ENCODE measurements at places on chromosomes 6 and 20.
A peak's percentile ranks its signal among the peaks of the same experiment; 100 is the strongest.

- no peak for DNase-seq
These were observed 470.6 kb upstream of the AGPAT4 start for GRCh38 chr6:161744211-161745067.

- DNase-seq = peak; percentile 36
These were observed 7.0 kb downstream of the DYNLRB1 start for GRCh38 chr20:34522969-34523871.

DNA sequence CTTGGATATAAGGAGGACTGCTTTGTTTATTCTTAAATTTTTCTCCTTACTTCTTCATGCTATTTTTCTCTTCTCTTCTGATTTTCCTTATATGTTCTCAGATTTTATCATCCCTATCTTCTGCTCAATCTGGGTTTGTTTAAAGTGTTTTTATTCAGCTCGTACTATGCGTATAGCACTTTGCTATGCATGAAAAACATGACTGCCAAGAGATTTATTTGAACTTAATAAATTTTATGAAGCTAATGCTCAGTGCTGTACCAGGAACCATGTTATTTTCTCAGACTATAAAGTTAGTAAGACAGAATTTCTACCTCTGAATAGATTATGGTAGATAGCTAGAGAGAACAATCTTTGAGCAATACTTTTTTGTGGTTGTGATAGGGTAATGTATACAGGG is 305.9 kb downstream of the LAMA2 start:
- no peak for DNase-seq

GRCh38 chr6:87702589-87702945 is 534 bp upstream of the AKIRIN2 start:
- DNase-seq = no peak

GRCh38 chr20:51791626-51792025 is 10.7 kb downstream of the SALL4 start:
- no peak for DNase-seq

DNA sequence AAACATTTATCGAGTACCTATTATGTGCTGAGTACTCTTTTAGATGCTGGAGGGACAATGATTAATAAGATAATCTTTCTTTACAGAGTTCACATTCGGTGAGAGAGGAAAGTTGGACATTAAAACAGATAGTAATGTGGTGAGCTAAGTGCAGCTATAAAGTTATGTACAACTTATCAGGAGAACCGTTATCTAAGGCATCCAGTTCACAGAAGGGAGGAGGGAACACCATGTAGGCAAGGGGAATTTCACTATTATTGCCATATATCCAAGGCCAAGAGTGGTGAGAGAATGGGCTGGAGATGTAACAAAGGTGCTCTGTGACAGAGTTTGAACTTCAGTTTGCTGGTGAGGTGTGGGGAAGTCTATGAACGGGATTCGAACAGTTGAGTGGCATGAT is 105.8 kb downstream of the CARMIL1 start:
- no peak for DNase-seq

DNA sequence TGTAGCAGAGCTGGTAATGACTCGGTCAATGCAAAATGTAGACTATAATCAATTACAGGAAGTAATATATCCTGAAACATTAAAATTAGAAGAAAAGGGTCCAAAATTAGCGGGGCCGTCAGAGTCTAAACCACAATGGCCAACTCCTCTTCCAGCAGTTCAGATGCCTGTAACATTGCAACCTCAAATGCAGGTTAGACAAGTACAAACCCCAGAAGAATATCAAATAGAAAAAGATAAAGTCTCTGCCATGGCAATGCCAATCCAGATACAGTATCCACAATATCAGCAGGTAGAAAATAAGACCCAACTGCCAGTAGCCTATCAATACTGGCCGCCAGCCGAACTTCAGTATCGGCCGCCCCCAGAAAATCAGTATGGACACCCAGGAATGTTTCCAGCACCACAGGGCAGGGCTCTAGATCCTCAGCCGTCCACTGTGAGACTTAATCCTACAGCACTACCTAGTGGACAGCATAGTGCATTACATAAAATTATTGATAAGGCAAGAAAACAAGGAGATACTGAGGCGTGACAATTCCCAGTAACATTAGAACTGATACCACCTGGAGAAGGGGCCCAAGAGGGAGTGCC is 158.4 kb downstream of the GPX5 start:
- DNase-seq = no peak

DNA sequence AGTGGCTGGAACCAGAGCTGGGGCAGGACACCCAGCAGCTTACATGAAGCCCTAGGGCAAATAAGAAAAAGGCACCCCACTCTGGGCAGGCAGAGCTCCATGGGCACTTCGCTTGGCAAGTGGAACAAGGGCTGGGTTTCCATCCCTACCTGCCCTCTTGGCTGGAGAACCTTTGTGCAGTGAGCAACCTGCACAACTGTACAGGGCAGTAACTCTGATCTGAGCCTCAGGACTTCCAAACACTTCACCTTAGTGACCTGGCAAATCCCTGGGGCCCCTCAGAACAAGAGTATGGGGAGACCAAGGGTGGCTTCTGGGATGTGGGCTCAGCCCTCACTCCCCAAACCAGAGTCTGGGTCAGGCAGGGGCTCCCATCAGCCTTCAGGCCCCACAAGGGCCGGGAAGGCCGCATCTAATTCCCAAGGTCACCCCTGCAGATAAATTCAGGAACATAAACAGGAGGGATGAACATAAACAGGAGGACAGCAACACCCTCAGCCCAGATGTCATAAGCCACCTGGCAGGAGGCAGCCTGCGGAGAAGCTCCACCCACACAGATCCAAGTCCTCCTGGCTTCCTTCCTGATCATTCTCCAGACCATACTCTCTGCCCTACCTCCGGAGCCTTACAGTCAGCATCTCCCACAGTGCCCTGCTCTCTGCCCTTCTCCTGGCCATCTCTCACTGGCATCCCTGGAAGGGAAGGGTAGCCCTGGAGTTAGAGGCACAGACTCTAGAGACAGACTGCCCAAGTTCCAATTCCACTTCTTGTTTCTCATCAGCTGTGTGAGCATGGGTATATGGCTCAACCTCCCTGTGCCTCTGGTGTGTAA is 37.5 kb downstream of the HNF4A start:
- no peak for DNase-seq

DNA sequence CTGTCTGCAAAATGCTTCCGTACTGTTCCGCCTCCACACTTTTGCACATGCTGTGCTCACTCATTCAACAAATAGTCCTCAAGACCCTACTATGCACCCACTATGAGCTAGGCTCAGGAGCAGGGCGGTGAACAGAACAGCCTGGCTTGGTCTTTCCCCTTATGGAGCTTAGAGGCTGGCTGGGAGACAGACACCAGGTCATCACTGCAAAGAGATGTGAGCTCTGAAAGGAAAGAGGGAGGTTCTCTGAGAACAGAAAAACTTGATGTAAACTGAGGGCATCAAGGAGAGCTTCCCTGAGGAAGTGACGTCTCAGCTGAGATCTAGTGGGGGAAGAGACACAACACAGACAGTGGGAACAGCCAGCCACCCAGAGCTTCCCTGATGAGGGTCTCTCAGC is 31.0 kb upstream of the TGM2 start:
- no peak for DNase-seq

DNA sequence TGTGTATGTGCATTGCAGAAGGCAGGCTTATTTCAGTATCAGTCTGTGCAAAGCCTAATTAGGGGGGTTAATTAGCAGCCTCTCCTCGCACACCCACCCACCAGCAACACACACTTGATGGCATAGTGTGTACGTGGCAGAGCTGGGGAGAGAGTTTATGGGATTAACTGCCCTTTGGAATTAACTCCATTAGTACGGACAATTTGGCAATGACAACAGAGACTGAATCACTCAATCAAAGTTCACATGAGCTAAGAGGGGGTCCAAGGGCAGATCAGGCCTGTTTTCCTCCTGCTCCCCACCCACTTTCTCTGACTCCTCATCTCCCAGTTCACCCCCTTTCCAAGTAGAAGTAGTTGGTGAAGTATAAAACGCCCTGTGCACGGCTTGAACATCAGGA is 69.5 kb downstream of the LRFN2 start:
- DNase-seq = no peak

- no peak for DNase-seq
These were observed 15.0 kb downstream of the BTN2A1 start for GRCh38 chr6:26472549-26473290.

DNA sequence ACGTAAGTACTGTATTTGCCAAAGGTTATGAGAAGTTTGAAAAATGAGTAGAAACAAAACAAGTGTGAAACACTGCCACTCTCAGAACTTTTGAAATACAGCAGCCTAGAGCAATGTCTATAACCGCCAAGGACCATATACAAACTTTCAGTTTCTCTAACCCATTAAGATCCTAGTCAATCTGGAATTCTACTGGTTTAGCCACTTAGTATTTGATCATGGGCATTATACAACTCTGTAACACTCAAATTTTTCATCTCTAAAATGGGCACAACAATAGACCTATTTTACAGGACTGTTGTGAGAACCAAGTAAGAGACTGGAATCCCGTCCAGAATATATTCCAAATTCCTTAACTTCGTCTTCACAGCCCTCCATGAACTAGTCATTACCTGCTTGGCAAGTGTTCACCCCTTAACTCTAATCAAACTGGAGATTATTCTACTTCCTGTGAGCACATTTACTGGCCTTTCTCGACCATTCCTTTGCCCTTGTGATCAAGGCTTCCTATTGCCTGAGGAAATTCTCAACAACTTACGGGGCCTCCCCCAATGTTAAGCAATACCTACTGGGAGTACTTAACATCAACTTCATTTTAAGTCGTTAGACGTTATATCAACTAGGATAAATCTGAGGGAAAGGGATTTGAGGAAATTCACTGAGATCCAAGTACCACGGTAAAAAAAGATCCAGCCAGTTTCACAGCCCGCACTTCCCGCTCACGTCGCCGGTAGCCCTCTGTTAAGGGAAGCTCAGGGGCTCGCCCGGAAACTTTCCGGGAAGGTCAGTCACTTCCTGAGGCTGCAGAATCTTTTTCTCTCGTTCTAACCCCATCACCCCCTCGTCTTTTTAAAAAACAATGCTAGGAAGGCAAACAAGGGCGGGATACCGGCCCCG is 1.1 kb downstream of the EIF2S2 start:
- no peak for DNase-seq

DNA sequence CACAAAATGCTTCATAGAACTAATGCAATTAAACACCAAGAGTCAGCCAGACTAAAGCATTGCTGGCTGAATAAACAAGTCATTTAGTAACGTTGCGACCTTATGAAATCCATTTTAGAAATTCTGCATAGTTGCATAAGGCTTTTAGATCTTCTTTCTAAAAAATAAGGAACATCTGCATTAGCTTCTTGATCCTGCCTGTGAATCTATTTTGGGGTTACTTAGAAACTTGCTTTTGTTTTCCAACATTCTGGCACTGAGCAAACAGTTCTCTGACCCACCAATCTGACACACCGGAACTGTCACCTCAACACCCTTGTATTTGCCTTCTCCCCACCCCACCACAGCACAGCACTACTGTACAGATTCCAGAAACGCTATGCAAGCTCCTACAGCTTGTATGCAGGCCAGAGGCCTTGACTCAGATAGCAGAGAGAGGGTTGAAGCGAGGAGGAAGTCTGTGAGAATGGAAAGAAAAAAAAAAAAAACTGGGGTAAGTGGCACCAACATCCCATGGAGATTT is 55.0 kb downstream of the KIF13A start:
- no peak for DNase-seq

- DNase-seq = no peak
These were observed 22.2 kb downstream of the PCMTD2 start for GRCh38 chr20:64277571-64278316.

GRCh38 chr6:166907373-166907841 is 48.9 kb downstream of the RNASET2 start:
- no peak for DNase-seq

GRCh38 chr6:166775180-166775922 is 148.3 kb upstream of the RPS6KA2 start:
- peak; percentile 48 for DNase-seq

DNA sequence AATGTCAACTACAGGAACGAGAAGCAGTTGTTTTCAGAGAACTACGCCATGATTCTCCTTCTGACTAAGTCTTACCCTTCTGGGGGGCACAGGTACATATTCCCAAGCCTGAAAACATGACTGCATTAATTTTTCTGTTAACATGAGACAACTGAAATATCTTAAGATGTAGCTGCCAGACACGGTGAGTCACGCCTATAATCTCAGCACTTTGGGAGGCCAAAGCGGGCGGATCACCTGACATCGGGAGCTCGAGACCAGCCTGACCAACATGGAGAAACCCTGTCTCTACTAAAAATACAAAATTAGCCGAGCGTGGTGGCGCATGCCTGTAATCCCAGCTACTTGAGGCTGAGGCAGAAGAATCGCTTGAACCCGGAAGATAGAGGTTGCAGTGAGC is 21.7 kb downstream of the TBC1D20 start:
- DNase-seq = no peak

DNA sequence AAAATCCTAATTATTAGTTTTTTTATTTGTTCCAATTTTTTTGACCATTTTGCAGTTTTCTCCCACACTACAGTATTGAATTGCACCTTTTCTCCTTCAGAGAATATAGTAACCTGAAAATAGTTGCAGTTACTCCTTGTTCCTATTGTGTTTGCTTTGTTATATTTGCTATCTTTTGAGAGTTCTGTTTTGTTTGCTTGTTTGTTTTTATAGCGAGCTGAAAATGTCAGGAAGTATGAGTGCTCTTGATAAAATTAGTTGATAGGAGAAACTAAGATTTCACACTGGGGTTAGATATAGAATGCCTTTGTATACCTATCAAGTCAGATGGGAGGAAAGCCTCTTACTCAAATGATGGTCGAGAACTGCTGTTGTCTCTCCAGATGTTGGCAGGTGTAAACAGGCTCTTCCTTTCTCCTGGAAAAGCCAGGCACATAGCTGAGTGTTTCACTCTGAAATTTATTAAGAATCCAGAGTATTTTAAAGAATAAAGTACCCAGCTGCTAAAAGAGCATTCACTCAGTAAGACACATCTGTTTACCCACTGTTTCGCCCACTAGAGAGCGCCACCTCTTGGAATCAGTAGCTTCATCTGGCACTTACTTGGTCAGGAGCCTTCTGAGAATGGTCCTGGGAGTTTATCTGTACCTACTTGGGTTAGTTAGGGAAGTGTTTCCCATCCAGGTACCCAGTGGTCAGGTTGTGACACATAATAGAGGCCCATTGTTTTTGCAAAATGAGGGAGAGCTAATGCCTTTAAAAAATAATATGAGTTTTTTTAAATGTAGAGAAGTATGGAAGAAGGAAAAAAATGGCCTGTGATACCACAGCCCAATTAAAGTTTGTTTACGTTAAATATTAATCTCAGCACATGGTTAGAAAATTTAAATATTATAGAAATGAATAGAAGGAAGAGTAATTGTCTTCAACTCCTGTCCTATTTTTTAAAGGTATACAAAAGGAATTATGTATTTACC is 11.2 kb downstream of the NT5DC1 start:
- no peak for DNase-seq

- DNase-seq = no peak
These were observed 641 bp downstream of the TEAD3 start for GRCh38 chr6:35496036-35496840.

GRCh38 chr20:1263853-1264252 is 2.2 kb upstream of the SNPH start:
- DNase-seq = no peak

DNA sequence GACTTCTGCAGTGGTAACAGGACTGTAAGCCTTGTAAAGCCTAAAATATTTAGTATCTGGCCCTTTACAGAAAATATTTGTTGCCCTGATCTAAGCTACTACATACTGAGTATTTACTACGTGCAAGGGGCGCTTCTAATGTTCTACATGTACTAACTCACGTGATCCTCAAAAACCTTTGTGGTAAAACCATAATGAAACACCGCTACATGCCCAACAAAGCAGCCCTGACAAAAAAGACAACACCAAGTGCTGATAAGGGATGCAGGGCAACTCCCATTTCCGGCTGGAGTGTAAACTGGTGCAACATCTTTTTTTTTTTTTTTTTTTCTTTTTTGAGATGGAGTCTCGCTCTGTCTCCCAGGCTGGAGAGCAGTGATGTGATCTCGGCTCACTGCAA is 85.0 kb downstream of the SULF2 start:
- DNase-seq = no peak

All from T-helper 17 cell (primary cell).